A549 treated with Hydrocortisone at 1 μM for 4 hours (cell line): ENCODE measurements at places on chromosomes 16 and 17. TPM values are rescaled to one million over a fixed set of nuclear protein-coding genes. Genes with fewer than 3 reads are reported as not detected.

NTN1 gene
- 0.43 to 0.56 TPM (median 0.52 TPM) in 5 replicates for total RNA-seq

CRYBA1 gene
- not detected in 5 replicates for total RNA-seq

ENPP7 gene
- not detected in 5 replicates for total RNA-seq

LPCAT2 gene
- total RNA-seq, result 4.5 to 7.0 TPM (median 5.3 TPM) in 5 replicates

HERPUD1 gene
- total RNA-seq, result 92.3 to 106 TPM (median 101 TPM) in 5 replicates

KCNG4 gene
- total RNA-seq, result not detected in 5 replicates

MYO15A gene
- 0.34 to 0.54 TPM (median 0.37 TPM) in 5 replicates for total RNA-seq

CLDN7 gene
- total RNA-seq, result 2.2 to 3.7 TPM (median 2.6 TPM) in 5 replicates

SLC47A2 gene
- 0.05 to 0.12 TPM (median 0.09 TPM) in 5 replicates for total RNA-seq

TSPOAP1 gene
- total RNA-seq, result not detected in 5 replicates

PMFBP1 gene
- total RNA-seq, result 0.05 to 0.37 TPM (median 0.13 TPM) in 4 of 5 replicates, not detected in the other

TLCD2 gene
- total RNA-seq, result 1.3 to 1.9 TPM (median 1.6 TPM) in 5 replicates

CACNG3 gene
- total RNA-seq, result not detected in 5 replicates

SREBF1 gene
- 70.0 to 74.0 TPM (median 73.6 TPM) in 5 replicates for total RNA-seq

LRRC37A3 gene
- total RNA-seq, result 2.1 to 3.2 TPM (median 2.1 TPM) in 5 replicates

CCL1 gene
- not detected in 5 replicates for total RNA-seq

MT1M gene
- total RNA-seq, result 0.32 TPM in 1 of 5 replicates, not detected in the others

IGFBP4 gene
- 2,310 to 2,905 TPM (median 2,776 TPM) in 5 replicates for total RNA-seq

CA5A gene
- total RNA-seq, result not detected in 5 replicates

HSD17B2 gene
- total RNA-seq, result not detected in 5 replicates

HAS3 gene
- 37.5 to 57.7 TPM (median 51.2 TPM) in 5 replicates for total RNA-seq

CPHXL2 gene
- total RNA-seq, result not detected in 5 replicates

ELMO3 gene
- 0.76 to 1.3 TPM (median 1.2 TPM) in 5 replicates for total RNA-seq

CX3CL1 gene
- 0.08 to 0.22 TPM (median 0.11 TPM) in 5 replicates for total RNA-seq

ST6GALNAC2 gene
- 0.23 to 0.58 TPM (median 0.53 TPM) in 5 replicates for total RNA-seq

KRTAP4-8 gene
- not detected in 5 replicates for total RNA-seq

EVPLL gene
- total RNA-seq, result not detected in 5 replicates

ADAP2 gene
- total RNA-seq, result 2.4 to 4.1 TPM (median 3.8 TPM) in 5 replicates

C17orf78 gene
- not detected in 5 replicates for total RNA-seq

SLC13A2 gene
- 0.08 to 0.18 TPM (median 0.12 TPM) in 5 replicates for total RNA-seq

MFAP4 gene
- total RNA-seq, result 0.10 to 0.14 TPM (median 0.10 TPM) in 3 of 5 replicates, not detected in the others

PLEKHH3 gene
- total RNA-seq, result 11.6 to 16.4 TPM (median 16.0 TPM) in 5 replicates

AANAT gene
- total RNA-seq, result 0.22 to 0.49 TPM (median 0.32 TPM) in 5 replicates

SMPD3 gene
- total RNA-seq, result 0.13 to 0.25 TPM (median 0.16 TPM) in 5 replicates

TBX6 gene
- 0.23 to 0.33 TPM (median 0.28 TPM) in 5 replicates for total RNA-seq

ZNF830 gene
- total RNA-seq, result 13.5 to 17.7 TPM (median 13.9 TPM) in 5 replicates

SLC16A5 gene
- total RNA-seq, result 25.8 to 33.0 TPM (median 29.0 TPM) in 5 replicates

ABCC12 gene
- 0.02 to 0.12 TPM (median 0.05 TPM) in 5 replicates for total RNA-seq

NAGS gene
- total RNA-seq, result 0.82 to 1.5 TPM (median 1.2 TPM) in 5 replicates
